CD4-positive, alpha-beta T cell treated with Interleukin-10 for 1 hour (primary cell): ENCODE measurements at places on chromosomes 2 and 18.
A peak's percentile ranks its signal among the peaks of the same experiment; 100 is the strongest.

DNA sequence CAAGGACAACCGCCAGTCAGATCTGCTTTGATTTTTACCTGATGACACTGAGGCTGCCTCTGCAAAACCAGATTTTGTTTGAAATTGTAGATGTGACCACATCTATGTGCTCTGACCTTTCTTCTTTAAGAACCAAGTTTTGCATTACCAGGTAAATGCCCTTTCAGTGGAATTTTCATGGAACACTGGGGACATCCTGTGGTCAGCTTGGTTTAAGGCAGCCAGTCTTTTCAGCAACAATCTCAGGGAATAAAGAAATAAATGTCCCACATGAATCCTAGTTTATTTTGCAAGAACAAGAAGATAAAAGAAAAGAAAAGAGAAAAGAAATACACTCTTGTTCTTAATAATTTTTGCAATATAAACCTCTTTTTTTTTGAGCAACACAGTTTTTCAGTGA lies 90.6 kb downstream of the POU3F3 start:
- peak; percentile 0 for DNase-seq

DNA sequence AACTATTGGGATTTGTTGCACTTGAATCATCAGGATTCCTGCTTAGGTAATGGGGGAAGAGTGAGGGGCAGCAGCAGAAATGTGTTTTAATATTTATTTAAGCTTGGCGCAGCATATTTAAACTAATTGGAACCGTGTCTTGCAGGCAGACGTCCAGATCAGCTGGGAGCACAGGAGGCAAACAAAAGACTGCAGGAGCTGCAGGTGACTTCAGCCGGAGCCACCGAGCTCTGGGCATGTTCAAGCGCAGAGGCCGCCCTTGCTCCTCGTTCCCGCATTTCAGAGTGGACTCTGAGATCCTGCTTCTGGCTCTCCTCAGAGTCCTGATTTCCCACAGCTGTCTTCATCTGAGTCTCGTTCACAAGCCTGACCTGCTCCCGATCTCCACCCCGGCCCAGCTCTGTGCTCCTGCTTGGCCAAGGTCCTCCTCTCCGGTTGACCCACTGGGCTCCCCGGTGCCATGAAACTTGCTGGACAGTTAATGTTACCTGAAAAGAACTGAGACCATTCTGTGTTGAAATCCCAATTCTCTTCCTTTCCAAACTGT lies 475.5 kb downstream of the SOX11 start:
- DNase-seq = no peak

DNA sequence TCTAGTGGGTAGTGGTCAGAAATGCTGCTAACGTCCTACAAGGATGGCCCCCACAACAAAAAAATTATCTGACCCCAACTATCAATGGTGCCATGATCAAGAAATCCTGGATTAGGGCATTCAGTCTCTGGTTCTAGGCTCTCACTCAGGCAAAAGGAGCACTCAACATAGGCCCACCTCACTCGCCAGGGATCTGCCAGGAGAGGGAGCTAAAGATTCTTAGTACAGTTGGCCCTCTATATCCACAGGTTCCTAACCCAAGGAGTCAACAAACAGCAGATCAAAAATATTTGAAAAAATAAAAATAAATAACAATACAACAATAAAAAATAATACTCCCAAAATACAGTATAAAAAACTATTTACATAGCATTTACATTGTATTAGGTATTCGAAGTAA lies 10.0 kb downstream of the SLC4A5 start:
- DNase-seq = no peak

DNA sequence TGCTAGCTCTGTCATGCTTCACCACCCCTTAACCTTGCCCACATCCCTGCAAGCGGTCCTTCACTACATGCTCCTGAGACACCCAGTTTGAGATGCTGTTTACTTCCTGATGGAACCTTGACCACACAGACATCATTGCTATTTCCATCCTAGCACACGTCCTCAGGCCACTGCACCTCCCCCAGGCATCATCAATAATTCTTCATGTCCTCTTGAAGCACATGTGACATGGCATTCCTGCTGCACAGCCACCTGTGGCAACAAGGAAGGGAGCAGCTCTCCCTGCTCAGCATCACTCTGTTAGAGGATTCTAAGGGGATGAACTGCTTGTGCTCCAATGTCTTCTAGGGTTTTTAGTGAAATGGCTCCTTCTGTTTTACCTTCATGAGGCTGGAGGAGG lies 26.1 kb upstream of the ST3GAL5 start:
- DNase-seq = no peak

DNA sequence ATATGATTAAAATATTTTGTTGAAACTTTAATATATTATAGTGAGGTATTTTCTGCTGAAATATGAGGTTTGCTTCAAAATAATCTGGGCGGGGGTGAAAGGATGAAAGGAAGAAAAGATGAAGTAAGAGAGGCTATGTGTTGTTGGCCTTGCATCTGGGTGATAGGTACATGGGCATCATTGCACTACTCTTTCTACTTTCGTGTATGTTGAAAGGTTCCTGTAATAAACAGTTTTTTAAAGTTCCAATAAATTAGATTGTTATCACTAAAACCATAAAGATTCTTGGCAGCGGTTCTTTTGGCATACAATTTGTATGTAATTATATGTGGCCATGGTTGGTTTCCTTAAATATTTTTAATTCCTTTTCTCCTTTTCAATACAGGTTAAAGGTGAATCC lies 23.6 kb upstream of the MSH2 start:
- DNase-seq = no peak

- DNase-seq = no peak
Observed at GRCh38 chr2:232491139-232491780, 3.6 kb upstream of the ECEL1 start.

GRCh38 chr2:237383991-237384671 lies 29.8 kb downstream of the COL6A3 start:
- no peak for DNase-seq

DNA sequence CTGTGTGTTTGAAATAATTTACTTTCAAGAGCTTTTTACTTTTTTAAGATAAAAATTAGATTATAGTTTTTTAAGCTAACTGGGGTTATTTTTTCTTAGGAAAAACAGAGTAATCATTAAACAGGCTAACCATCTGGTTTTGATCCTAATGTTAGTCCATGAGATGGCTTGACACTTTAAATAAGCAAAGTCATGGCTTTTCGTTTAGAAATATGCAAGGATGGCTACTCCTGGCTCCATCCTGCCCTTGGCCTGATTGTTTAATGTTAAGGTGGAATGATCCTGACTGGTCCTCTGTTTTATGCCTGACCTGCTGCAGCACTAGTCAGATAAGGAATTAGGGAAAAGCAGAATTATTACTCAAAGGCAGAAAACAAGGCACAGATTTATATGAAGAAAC lies 39.7 kb upstream of the PNPT1 start:
- DNase-seq = no peak

DNA sequence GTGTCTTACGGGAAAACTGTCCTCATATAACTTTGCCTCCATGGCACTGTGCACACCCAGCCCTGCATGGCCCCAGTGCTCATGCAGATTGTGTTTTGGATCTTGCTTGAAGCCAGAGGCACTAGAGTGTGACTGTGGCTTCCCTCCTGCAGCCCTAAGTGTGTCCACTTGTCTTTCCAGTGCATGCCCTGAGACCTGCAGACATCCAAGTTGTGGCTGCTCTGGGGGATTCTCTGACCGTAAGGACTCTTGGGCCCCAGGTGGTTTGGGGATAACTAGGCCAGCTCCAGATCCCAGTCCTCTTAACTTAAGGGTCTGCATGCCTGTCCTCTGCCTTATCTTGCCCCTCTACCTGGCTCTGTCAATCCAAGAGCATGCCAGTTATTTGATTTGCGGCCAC lies 96.6 kb downstream of the PLB1 start:
- DNase-seq = no peak

DNA sequence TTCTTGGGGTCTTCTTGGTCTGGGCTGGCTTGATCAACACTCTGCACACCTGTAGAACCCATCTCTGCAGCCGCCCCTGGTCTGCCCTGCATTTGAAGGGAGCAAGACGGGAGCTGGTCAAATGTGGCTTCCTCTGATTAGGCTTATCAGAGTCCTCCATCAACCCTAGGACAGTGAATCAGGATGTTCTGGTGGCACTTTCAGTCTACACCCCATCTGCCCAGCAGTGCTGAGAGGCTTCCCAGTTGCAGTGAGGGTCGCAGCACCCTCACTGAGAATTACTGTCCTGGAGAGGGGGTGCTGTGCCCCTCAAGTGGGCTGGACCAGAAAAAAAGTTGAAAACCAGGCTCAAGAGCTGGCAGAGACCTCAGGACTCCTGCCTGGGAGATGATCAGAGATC lies 152.9 kb downstream of the DYSF start:
- no peak for DNase-seq

- DNase-seq = no peak
Observed at GRCh38 chr2:26401739-26402541, at the start of gene DRC1. DRC1 (plus strand) TSS chr2:26401920; CDS start chr2:26401990, 70 bp downstream.

DNA sequence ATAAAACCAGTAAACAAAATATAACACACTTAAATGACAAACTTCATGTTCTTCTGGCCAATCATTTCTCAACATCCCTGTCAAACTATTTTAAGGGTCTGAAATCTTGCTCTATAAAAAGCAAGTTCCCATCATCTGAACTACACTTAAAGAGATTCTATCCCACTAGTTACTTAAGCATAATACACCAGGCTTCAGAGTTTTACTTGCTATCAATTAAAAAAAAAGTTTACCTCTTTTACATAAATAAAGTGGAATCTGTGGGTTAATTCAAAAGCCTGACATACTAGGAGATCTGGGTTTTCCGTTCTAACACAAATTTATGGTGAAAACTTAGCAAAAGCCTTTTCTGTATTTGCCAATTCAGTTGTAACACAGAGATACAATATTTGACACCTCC lies 1.9 kb downstream of the CLASP1 start:
- DNase-seq = no peak

GRCh38 chr2:85234868-85235267 lies 92.9 kb downstream of the TGOLN2 start:
- no peak for DNase-seq

- DNase-seq = no peak
Observed at GRCh38 chr2:191631754-191632153, 46.2 kb upstream of the NABP1 start.

GRCh38 chr2:207238831-207239701 lies 73.3 kb upstream of the KLF7 start:
- no peak for DNase-seq
